ENCODE measurements at places on chromosomes 7 and 10. TPM values are rescaled to one million over a fixed set of nuclear protein-coding genes. Genes with fewer than 3 reads are reported as not detected.
A peak's percentile ranks its signal among the peaks of the same experiment; 100 is the strongest.

MYOZ1 gene
- total RNA-seq = not detected

GRCh38 chr10:11579885-11580284, 31.6 kb downstream of the USP6NL start:
- no peak for DNase-seq

DNA sequence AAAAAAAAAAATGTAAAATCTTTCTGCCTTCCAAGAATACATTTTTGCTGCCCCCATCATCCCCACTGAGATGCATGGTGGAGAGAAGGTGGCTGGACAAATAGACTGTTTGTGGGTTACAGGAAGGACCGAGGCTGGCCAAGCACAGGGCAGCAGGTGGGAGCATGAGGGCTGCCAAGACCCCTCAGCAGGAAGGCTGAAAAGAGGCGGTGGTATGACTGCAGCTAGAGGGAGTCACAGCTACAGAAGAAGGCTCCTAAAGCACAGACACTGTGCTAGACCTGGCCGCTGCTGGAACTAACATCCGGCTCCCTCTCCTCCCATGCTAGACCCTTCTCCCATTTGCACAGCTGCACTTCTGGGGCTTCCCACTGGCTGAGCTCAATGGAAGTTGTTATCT, 289.6 kb downstream of the TCERG1L start:
- no peak for DNase-seq

TMEM106B gene
- 20.7 TPM for total RNA-seq

DNA sequence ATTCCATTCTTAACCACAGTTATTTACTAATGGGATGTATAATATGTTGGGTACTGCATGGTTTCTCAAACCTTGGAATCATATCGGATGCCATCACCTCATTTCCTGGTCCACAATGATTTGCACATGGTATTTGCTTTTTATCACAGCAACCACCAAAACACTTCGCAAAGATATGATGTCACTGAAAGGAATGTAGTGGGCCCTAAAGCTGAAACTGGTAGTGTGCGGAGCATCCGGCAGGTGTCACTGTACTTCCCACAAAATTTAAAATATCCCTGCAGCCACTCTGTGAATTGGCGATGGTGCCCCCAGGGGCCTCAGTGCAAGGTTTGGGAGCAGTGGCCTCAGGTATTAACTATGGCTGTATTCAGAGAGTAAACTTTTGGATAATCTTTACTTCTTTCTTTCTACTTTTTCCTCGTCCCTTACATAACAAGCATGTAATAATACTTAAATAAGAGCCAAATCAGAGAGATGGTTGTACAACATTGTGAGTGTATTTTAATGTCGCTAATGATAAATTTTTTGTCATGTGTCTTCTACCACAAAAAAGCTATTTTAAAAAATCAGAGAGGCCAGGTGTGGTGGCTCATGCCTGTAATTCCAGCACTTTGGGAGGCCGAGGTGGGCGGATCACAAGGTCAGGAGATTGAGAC, 66.2 kb downstream of the FAM241B start:
- peak; percentile 65 for DNase-seq

TMEM176A gene
- total RNA-seq = not detected

DNA sequence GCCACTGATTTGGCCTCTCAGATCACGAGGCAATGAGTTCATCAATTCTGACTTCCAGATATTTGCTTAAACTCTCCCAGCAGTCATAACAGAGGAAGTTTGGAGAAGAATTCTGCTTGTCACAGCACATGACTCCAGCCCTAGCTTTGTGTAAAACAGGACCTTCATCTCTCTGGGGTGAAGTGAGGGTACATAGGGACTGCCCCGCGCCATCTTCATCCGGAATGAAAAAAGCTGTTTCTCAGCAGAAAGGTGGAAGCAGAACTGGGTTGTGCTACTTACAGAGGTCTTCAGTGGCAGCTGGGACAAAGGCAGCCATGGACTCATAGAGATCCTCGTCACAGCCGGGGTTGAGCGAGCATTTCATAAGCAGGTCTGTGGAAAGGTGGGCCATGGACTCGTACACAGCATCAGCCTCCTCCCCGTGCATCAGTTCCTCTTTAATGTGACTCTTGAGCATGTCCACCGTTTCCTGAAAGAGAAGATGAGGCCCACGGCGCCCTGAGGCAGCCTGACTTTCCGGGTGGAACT, 58.4 kb upstream of the TM9SF3 start:
- DNase-seq = no peak

- DNase-seq = no peak
Measured at GRCh38 chr7:55339033-55340000, 25.8 kb upstream of the LANCL2 start.

GRCh38 chr7:64999165-65000004, 7.1 kb downstream of the ERV3-1 start:
- peak; percentile 71 for DNase-seq

DNA sequence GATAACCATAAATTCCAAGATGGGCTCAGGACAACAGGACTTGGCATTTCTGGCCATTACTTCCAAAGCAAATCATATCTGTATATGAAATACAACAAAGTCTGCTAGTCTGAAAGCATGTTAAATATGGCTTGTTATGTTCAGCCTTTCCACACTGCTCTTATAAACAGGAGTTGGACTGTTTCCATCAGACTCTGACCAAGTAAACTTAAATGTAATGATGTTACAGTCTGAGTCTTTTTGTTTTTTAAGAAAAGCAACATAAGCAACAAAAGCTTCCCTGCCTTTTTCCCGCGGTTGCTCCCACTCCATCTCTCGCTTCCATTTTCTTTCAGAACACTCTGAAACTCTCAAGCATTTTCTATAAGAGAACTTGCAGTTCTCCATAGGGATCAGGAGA, 8.1 kb upstream of the CDCA7L start:
- DNase-seq = no peak

DNA sequence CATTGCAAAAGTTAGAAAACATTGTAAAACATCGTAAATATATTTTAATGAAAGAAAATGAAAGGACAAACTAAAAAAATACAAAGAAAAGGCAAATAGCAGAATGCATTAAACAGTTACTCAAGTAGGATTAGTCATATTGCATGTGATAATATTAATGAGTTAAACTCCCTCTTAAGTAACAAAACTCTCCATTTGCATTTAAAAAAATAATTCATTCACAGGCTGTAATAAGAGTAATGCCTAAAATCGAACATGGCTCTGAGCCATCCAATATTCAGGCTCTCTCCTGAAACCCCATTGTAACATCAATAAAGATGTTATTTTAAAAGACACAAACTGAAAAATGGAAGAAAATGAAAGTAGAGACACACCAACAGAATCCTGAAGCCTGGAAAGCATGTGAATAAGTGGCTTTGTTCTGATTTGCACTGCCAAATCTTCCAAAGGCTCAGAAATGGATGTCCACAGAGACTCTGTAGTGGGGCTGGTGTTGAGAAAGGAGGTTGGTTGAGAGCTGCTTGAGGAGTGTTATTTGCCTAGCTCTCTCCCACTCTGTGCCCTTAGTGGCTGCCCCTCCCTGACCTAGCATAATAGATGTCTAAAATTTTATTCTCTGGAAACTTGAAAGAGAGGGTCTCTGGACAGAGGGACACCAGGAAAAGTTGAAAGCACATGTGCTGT, 268.3 kb upstream of the MEOX2 start:
- no peak for DNase-seq

Data from K562 (cell line).